ENCODE measurements at places on chromosomes 7 and 10. TPM values are rescaled to one million over a fixed set of nuclear protein-coding genes. Genes with fewer than 3 reads are reported as not detected.

DNA sequence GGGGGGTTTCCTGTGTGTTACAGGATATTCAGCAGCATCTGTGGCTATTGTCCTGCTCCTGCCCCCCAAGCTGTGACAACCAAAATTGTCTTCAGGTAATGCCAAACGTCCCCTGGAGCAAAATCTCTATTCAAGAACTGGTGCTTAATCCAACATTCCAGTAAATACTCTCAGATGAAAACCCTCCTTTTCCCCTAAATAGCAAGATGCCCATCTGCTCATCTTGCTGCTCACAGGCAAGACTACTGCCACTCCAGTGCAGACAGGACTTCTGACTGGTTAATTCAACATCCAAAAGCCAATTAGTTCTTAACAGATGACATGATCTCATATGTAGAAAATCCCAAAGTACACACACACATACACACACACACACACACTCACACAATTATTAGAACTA is 20.5 kb upstream of the JAZF1 start:
- no peak for DNase-seq

GRCh38 chr7:138195151-138195571 is 118.9 kb downstream of the AKR1D1 start:
- no peak for DNase-seq

- DNase-seq = peak; percentile 23
Measured at GRCh38 chr7:107394276-107394675, 75.6 kb upstream of the GPR22 start.

- no peak for DNase-seq
Measured at GRCh38 chr7:107573537-107573936, 6.5 kb upstream of the BCAP29 start.

DNA sequence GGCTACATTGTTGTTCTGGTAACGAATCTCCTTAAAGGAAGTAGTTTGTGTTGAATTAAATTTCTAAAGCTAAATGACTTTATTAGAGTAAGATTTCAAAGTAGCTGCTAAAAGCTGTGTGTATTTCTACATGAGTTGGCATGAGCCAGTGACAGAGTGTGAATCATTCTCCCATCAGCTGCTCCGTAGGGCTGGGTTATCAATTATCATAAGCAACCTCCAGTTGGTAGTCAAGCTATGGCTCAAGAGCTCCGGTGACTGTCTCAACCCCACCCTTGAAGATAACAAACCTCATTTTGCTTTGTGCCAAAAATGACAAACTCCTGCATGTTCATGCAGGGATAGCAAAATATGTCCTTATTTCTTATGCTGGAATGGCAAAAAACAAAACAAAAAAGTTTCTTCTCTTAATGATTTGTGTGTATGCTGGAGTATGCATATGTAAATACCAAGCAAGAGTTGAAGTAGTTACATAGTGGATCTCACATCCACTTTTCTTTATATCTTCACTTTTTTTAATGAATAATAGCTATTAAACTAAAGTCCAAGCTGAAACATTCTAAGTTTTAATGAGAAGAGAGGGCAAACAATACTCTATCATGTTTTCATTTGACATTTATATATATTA is 249.4 kb downstream of the CACNA2D1 start:
- DNase-seq = peak; percentile 26

DNA sequence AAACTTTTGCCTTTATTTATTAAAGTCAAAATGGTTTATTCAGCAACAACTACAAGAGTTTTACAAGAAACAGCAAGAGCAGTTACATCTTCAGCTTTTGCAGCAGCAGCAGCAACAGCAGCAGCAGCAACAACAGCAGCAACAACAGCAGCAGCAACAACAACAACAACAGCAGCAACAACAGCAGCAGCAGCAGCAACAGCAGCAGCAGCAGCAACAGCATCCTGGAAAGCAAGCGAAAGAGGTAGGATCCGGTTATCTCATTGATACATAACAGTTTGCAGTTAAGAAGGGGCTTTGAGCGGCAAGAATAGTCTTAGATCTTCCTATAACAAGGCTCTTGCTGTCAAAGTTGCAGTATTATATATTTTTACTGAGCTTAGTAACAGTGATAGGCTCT is 215.1 kb downstream of the FOXP2 start:
- peak; percentile 8 for DNase-seq

- DNase-seq = peak; percentile 30
Measured at GRCh38 chr10:127977357-127978009, 70.6 kb downstream of the PTPRE start.

DNA sequence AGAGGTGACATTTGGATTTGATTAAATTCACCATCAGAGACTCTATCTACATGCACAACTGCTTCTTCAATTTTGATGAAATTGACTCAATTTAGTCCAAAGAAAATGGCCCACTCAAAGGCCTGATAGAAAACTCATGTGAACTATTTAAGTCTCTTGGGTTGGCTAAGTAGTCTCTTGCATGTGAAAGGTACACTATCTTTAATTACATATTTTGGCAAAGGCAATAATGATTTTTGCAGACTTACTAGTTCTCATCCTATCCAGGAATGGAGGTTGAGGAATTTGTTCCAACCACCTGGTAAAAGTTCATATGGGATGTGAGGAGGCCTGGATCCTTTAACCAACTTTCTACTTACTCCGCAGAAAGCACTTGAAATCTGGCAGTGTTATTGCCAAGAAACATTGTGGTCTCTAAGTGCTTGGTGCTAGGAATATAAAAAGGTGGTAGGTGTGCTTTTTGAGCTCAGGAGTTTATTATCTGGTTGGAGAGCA is 618.6 kb upstream of the MKI67 start:
- no peak for DNase-seq

COL13A1 gene
- total RNA-seq = 18.3 TPM

GRCh38 chr7:123533553-123533917 is 860 bp downstream of the IQUB start:
- DNase-seq = no peak

- no peak for DNase-seq
Measured at GRCh38 chr7:85587785-85588184, 400.9 kb upstream of the SEMA3D start.

DNA sequence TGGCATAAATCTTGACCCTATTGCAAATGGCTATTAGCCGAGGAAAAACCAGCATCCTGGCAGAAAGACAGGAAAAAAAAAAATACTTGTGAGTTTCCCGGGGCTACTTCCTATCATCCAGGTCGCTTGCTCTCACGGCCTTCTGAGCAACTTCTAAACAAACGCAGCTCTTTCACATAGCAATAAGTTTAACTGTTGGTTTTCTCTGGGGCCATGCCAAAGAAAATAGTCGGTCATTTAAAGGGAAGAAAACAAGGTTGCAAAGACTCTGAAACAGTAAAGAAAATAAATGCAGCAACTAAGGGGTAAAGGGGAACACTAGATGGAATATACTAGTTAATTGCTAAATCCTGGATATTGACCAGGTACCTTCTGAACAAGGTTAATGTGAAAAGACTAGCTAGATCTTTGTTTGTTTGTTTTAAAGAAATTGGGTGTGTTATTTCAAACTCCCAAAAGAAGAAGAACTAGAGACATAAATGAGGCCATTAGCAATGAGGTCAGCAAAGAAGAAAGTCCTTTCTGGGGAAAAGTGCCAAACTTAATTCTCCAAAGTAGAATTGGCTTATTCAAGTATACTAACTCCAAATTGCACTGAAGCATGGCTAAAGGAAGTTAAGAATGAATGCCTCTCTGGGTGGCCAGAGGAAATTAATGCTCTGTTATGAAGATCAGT is 54.2 kb downstream of the SLC39A12 start:
- peak; percentile 34 for DNase-seq

GRCh38 chr10:59366290-59366689 is 3.9 kb upstream of the FAM13C start:
- no peak for DNase-seq

- no peak for DNase-seq
Measured at GRCh38 chr7:95863623-95864022, 91.3 kb downstream of the DYNC1I1 start.

DNA sequence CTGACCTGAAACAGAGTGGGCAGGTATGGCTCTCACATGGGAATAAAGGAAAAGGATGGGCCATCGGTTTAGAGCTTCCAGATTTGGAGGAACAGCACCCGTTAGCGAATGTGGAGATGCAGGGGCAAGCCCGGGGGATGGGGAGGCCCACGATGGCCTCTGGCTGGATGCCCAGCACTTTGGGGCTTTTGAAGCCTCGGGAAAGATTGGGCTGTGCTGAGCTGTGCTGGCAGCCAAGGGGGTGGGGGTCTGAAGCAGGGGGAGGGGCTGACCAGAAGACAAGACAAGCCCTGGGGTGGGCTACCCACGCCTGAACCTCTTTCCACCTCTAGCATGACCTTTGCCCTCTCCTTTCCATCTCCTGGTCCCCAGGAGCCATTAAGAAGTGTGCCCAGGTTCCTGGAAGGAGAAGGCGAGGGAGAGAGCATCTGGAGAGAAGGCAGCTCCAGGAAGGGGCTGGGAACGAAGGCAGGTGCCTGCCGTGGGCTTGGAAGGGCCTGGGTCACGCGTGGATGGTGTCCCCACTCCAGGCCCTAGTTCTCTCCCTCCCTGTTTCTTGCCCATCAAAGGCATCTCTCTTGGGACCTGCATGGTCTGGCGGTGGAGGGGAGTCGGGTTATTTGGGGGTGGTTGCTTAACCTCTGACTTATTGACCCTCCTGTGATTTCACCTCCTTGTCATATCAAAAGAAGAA is 39.7 kb downstream of the JAKMIP3 start:
- no peak for DNase-seq

DNA sequence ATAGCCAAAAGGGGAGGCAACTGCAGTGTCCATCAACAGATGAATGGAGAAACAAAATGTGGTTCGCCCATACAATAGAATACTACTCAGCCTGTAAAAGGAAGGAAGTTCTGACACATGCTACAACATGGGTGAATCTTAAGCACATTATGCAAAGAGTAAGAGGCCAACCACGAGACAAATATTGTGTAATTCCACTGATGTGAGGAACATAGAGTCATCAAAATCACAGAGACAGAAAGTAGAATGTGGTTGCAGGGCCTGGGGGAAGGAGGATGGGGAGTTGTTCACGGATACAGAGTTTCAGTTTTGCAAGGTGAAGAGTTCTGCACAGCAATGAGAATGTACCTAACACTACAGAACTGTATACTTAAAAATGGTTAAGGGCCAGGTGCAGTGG is 13.7 kb upstream of the C10orf71 start:
- peak; percentile 13 for DNase-seq

- no peak for DNase-seq
Measured at GRCh38 chr10:84214046-84214572, 11.2 kb downstream of the LRIT2 start.

- DNase-seq = no peak
Measured at GRCh38 chr10:988667-989545, 672 bp downstream of the GTPBP4 start.

- no peak for DNase-seq
Measured at GRCh38 chr10:125216309-125216708, 55.9 kb upstream of the CTBP2 start.

GRCh38 chr7:79837915-79838314 is 296.7 kb upstream of the GNAI1 start:
- no peak for DNase-seq

DRGX gene
- total RNA-seq = 0.48 TPM

- no peak for DNase-seq
Measured at GRCh38 chr10:51377932-51378599, 303.8 kb downstream of the PRKG1 start.

CCNJ gene
- total RNA-seq = 6.0 TPM

FAM241B gene
- not detected for total RNA-seq

- DNase-seq = no peak
Measured at GRCh38 chr7:152406491-152406890, 29.3 kb downstream of the KMT2C start.

CDK1 gene
- total RNA-seq = 19.3 TPM

ERVW-1 gene
- 5.5 TPM for total RNA-seq

- no peak for DNase-seq
Measured at GRCh38 chr7:149791-150636, 42.4 kb upstream of the FAM20C start.

- DNase-seq = peak; percentile 34
Measured at GRCh38 chr10:30583778-30584415, 45.7 kb downstream of the LYZL2 start.

NPY4R2 gene
- total RNA-seq = not detected

DNA sequence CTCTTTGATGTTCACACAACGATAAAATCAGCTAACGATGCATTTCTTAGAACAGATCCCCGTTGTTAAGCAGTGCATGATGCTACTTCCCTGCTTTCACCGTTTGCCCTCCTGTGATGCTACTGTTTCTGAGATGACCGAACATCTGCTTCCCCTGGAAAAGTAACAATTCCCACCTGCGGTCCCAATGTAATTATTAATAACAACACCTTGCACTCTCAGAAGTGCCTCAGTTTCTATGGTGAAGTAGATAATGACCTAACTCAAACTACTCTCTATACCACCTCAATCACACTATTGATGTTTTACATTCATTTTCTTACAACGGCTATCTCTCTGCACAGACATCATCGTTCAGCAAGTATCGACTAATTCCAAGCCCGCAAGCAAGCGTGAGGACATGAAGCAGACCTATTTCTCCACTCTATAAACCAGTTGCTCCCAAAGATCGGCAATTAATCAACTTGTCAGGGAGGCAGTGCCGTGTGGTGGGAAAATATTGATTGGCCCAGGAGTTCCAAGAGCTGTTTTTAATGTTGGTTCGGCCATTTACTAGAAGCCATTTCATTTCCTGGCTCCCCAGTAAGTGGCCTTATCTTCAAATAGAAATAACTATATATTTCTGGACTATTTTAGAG is 42.7 kb downstream of the FAM107B start:
- DNase-seq = no peak

DNA sequence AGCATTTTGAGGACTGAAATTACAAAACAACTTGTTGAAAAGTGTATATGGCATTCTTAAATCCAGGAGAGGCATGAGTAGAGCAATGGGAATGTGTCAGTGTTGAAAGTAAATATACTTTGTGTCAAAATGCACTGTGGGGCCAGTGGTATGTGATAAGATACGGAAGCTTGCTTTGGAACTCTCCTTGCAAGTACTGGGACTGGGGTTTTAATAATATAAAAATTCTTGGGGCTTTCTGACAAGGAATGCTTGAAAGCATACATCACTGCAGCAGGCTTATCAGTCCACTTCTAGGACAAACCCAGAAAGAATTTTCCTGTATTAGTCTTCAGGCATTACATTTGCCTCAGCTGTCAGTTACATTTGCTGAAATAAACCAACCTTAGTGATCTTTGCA is 472.8 kb upstream of the FZD8 start:
- peak; percentile 92 for DNase-seq

DNA sequence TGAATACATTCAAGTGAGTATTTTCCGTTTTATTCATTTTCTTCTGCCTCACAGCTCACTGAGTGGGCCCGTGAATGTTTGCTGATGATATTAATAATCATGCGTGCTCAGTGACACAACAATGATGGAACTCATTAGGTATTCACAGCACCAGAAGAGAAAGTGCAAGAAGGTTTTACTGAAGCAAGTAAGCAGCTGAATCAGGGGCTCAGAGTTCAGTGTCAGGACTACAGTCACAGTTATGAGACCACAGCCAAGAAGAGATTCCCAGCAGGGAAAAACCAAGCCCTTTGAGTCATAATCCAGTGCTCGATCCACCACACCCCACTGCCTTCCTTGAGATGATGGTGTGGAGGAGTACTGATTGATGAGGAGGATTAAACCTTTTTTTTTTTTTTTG is 247.4 kb downstream of the KIAA1217 start:
- DNase-seq = peak; percentile 77

CFAP43 gene
- 1.7 TPM for total RNA-seq

Data from umbilical cord (tissue), 2 donors.